ENCODE measurements at places on chromosomes 11 and 22.
A peak's percentile ranks its signal among the peaks of the same experiment; 100 is the strongest.

DNA sequence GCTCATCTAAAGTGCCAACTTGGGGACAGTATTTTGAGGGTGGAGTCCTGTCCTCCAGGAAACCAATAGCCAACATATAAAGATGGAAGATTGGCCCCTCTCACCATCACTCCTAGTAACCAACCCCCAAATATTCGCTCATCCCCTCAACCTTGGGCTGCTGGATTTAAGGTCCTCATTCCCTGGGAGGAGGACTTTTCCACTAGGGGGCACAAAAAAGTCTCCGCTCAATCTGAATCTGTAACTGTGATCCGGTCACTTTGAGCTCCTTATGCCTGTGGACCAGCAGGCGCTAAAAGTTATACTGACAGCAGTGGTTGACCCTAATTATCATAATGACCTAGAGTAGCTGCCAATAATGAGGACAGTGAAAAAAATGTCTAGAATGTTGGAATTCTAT, 20.5 kb upstream of the CLPB start:
- DNase-seq = no peak

GRCh38 chr11:36010010-36010740, 66.3 kb downstream of the LDLRAD3 start:
- DNase-seq = no peak

DNA sequence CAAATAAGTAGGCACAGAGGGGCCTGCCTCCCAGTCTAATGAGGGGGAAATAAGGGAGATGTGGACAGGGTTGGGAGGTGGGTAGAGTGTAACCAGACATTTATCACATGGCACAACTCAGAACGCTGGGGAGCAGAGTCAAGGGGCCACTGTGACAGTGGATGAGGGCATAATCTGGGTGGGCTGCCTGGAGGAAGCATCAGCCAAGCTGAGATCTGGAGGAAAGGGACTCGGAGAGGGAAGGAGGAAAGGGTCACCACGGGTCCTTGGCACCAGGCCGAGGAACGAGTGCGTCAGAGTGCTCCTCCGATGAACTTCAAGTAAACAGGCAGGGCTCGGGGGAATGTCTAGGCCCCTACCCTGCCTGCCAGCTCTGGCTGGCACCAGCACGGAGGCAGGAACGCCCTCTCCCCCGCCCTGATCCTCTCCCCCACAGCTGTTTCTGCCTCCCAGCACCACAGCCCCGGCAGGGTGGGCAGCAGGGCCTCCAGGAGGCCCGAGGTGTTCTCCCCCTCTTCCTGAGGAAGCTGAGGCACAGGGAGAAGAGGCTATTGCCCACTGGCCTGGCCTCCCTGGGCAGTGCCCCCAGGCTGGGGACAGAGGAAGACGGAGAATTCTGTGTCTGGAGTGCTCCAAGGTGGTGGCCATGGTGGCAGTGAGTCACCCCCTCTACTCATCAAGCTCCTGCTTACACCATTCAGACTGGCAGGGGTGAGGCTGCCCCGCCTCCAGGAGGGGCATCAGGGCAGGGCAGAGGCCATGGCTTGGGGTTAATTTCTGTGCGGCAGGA, 4.2 kb downstream of the ALDH3B1 start:
- DNase-seq = no peak

DNA sequence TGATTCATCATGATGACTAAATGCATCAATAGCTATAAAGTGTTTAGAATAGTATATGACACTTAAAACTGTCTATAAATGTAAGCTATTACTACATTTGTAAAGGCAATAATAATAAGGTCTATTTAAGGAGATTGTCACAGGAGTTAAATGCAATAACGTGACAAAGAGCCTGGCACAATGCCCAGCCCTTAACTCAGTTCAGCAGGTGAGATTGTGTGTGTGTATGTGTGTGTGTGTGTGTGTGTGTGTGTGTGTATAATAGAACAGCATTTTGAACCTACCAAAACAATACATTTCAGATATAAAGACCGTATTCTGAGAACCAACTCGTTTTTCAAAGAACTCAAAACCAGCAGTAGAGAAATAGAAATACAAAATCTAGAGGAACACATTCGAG, 177.5 kb downstream of the MYO18B start:
- DNase-seq = no peak

DNA sequence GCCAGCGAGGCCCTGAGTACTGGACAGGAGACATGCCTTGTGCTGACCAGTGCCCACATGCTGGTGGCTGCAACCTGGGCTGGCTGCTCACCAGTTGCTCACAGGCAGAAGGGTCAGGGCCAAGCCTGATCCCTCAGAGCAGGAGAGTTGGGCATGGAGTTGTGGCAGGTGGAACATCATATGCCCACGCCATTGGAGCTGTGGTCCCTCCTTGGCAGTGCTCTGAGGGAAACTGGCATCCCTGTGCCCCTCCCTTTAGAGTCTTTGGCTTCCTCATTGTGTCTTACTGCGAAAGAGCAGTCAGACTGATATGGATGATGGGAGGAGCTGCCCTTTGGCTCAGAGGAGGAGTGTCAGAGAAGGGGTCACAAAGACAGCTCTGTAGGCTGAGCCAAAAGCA, 3.1 kb upstream of the MYEOV start:
- no peak for DNase-seq

DNA sequence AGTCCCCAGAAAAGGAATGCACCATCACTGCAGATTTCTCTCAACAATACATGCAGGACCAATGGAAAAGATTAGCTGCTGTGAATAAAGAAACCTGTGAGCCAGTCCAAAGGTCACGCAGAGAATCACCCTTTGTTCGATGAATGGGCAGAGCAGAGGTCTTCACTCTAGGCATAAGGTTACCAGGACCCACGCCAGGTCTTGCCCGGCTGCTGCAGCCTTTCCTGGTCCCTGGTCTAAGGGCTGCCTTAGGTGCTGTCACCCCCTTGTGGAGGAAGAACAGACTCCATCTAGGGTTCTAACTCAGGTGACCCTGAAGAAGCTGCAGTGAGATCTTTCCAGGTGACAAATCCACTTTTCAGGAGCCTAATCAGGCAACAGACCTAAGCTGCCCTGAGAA, 29.0 kb upstream of the NAP1L4 start:
- DNase-seq = no peak

DNA sequence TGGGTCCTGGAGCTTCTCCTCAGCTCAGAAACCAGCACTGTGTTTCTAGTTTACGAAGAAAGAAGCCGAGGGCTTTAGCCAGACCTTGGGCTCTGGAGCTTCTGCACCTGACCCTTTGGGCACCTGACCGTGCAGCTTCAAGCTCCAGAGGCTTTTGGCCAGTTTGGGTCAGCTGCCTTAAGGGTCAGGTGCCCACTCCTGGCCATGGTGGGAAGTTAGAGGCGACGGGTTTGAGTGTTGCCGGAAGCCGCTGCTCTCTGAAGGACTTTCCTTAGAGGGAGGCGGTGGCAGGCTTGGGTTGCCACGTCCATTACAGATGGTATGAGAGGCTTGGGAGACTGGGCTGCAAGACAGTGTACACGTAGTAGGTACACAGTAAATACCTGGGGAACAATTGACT, 52.3 kb downstream of the PISD start:
- DNase-seq = no peak

GRCh38 chr11:115869780-115870431, 365.7 kb upstream of the CADM1 start:
- DNase-seq = no peak

GRCh38 chr11:65479184-65480145, 19.4 kb upstream of the MALAT1 start:
- no peak for DNase-seq

DNA sequence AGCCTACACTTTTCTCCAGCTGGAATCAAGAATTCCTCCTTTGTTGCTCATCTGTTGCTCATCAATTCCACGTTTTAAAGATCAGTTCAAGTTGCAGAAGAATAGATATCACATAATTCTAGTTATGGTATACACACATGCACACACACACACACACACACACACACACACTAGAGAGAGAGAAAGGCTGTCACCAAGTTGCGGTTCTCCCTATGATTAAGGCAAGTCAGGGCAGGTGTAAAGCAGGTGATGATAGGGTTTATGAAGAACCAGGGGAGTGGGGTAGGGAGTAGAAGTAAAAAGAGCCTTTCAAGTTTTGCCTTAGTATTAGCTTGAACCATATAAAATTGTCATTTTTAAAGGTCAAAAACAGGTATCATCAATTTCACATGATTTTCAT, 31.7 kb upstream of the TMPRSS4 start:
- no peak for DNase-seq

DNA sequence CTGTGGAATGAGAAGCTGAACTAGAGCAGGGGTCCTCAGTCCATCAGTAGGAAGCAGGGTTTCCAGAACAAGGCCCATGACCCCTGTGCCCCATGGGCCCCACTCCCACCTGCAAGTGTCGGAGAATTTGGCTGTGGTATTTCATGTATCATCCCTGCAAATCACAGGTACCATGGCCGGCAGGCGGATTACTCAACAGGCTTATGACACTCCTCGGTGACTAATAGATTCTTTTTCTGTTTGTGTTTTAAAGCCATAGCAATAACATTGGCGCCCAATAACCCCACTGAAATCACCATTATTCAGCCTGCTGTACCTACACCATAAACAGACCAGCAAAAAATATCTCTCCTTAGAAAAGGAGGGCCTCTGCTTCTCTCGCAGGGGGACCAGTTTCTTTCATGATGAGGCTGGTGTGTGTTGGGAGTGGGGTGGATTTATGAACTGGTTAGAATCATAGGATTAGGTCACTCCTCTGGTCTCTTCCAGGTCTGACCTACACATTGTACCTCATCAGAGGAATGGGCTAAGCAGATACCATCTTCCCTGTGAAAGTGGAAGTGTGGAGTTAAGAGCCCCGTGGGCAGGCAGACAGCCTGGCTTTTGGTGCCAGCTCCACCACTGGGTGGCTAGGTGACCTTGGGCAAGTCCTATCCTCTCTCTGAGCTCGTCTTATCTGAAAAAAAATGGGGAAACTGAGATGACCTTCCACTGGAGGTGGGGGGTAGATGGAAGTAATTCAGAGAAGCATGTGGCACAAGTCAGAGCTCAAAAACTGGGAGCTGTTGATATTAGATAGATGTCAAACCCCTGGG, 60.2 kb upstream of the WNT11 start:
- DNase-seq = no peak

DNA sequence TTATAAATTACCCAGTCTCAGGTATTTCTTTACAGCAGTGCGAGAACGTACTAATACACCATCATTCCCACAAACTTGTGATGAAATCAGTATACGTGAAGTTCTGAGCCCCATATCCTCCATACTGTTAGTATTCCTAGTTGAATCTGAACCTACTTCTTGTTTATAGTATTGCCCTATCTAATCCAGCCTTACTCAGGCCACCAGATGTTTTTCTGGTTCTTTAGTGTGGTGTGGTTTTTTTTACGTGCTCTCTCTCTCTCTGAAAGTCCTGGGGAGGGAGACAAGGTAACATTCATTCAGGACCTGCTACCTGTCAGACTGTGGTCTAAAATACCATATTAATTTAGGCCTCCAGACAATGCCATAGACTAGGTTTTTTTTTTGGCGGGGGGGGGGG, 47.6 kb upstream of the TEAD1 start:
- DNase-seq = no peak

GRCh38 chr11:106464728-106465127, 387.3 kb downstream of the AASDHPPT start:
- DNase-seq = no peak

GRCh38 chr11:6693342-6694228, 10.4 kb upstream of the MRPL17 start:
- DNase-seq = peak; percentile 7

GRCh38 chr11:36672815-36673450, 74.9 kb upstream of the RAG2 start:
- no peak for DNase-seq

DNA sequence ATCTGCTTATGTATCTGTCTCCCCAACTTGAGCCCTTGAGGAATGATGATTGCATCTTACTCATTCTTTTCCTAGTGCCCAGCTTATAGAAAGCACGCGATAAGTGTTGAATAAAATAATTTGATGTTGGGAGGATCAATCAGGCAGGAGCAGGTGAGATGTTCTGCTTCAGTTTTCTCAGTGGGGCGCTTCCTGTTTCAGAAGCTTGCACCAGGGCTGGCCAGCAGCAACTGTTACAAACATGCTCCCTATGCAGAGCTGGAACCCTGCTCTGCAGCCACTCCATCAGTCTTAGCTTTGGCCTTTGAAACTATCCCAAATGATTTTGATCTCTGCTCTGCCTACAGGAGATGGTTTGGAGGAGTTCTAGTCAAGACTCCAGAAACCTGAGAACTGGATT, 3.9 kb downstream of the ENDOD1 start:
- no peak for DNase-seq

- no peak for DNase-seq
Measured at GRCh38 chr22:27554106-27554811, 247.3 kb downstream of the MN1 start.

DNA sequence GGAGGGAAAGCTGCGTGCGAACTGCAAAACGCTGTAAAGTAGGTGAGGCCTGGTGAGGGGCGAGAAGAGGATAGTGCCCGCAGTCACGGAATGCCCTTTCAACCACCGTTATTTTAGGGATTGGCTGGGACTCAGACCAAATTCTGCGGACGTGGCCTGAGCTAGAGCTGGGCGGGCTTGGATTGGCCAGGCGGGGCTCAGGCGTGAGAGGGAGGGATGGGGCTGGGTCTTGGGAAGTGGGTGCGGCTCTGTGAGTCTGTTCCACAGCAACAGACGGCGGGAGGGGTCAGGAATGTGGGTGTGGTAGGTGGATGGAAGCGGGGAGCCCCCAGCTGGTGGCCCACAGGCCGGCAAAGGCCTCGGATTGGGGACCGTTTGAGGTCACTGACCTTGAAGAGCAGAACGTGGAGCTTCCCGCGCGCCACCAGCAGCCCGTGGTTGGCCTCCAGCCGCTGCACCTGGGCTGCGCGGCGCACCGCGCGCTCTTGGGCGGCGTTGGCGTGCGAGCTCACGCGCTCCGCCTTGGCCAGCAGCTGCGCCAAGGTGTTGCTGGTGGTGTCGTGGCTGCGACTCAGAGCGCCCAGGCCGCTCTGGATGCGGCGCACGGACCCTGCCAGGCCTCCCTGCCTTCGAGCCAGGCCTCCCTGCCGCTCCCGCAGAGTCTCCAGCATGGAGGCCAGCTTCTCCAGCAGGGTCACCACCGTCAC, 444 bp downstream of the CAVIN3 start:
- DNase-seq = no peak

DNA sequence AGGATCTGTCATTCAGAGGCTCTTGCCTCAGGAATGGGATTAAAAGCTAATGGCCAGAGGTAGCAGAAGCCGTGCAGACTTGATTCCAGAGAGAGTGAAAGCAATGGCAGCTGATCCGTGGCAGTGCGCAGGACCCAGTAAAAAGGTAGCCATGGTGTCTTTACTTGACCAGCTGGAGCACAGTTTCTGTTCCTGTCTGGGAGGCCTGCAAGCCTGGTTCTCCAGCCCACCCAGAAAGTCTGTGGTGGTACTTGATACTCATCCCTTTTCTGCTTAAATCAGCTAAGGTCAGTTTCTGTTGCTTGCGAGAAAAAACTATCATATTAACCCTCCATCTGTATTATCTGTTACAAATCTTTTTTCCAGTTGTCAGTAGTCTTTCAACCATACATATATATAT, 86.7 kb downstream of the RPS6KA4 start:
- DNase-seq = no peak
